ENCODE measurements at places on chromosomes 7 and 10.

DNA sequence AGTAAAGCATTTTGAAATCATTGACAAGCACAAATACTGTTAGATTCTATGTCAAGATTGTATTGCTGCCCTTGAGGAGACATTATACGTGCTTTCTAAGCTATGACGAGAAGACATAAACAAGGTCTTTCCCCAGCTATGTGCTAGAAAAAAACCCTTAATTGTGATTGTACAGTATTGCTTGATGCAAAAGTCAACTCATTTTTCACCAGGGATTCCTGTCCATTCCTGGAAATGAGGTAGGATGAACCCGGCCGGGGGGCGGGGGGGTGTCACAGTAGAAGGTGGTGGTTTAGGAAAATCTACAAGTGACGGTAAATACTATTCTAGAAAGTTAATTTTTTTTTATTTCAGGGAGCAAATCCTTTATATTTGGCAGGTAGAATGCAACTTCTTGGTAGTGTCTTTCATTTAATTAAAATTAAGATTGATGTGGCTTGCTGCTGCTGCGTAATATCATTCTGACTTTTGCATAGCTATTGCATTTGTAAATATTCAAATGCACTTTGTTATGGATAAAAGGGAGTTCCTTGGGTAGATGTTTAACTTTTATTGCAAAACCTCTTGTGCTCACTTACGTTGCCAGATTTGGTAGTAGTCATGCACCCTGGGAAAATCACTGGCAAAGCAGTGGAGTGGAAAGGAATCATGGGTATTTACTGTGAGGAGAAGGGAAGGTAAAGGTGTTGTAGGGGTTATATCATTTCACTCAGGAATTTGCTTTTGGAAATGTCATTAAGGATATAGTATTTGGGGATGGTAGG, 164.4 kb upstream of the PRPS1L1 start:
- no peak for ATAC-seq

DNA sequence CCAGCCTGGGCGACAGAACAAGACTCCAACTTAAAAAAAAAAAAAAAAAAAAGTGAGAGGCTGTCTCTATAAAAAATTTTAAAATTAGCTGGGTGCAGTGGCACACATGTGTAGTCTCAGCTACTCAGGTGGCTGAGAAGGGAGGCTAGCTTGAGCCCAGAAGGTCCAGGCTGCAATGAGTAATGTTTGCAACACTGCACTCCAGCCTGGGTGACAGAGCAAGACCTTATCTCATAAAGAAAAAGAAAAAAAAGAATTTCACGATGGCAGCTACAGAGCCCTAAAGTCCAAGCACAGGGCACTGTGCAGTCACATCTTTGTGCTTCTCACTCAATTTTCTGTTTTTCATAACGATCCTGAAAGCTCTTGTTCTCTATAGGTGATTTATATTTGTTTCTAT, 209.5 kb upstream of the KCTD7 start:
- no peak for ATAC-seq

DNA sequence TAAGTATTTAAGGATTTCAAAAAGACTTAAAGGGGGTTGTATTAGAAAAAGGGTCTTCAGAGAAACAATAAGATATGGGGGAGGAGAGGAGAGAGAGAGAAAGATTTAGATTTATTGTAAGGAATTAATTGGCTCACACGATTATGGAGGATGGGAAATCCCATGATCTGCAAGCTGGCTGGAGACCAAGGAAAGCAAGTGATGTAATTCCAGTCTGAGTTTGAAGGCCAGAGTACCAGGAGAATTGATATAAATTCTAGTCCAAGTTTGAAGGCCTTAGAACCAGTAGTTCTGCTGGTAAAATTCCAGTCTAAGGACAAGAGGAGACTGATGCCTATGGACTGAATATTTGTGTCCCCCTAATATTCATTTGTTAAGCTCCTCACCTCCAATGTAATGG, 20.6 kb upstream of the SLC13A1 start:
- ATAC-seq: no peak

DNA sequence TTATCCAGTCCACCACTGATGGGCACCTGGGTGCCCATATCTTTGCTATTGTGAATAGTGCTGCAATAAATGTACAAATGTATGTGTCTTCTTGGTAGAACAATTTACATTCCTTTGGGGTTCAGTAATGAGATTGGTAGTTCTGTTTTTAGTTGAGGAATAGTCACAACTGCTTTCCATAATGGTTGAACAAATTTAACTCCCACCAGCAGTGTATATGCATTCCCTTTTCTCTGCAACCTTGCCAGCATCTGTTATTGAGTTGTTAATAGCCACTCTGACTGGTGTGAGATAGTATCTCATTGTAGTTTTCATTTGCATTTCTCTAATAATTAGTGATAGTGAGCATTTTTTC, 27.8 kb downstream of the COA1 start:
- no peak for ATAC-seq

- no peak for ATAC-seq
Observed at GRCh38 chr7:98668255-98668654, 51.2 kb downstream of the NPTX2 start.

DNA sequence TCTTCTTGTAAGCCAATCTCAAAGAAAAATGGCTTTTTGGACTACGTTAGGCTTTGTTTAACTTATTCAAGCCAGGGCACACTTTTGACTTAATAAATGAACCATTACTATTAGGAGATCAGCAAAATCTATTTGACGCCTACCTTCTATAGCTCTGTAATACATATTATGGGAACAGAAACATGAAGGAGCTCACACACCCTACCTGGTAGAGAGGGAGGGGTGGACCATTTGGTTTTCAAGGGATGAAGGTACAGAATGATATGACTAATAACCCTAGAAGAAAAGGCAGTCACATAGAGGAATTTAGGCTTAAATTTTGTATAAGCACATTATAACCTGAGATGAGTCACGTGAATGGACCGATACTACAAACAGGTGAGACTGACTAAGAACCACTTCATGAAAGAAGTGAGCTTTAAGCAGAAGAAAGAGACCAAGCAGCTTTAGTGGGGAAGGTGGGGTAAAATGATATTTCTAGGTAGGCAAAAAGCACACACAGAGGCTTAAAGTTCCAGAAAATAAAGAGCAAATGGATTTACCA, 106.8 kb upstream of the CTTNBP2 start:
- no peak for ATAC-seq

DNA sequence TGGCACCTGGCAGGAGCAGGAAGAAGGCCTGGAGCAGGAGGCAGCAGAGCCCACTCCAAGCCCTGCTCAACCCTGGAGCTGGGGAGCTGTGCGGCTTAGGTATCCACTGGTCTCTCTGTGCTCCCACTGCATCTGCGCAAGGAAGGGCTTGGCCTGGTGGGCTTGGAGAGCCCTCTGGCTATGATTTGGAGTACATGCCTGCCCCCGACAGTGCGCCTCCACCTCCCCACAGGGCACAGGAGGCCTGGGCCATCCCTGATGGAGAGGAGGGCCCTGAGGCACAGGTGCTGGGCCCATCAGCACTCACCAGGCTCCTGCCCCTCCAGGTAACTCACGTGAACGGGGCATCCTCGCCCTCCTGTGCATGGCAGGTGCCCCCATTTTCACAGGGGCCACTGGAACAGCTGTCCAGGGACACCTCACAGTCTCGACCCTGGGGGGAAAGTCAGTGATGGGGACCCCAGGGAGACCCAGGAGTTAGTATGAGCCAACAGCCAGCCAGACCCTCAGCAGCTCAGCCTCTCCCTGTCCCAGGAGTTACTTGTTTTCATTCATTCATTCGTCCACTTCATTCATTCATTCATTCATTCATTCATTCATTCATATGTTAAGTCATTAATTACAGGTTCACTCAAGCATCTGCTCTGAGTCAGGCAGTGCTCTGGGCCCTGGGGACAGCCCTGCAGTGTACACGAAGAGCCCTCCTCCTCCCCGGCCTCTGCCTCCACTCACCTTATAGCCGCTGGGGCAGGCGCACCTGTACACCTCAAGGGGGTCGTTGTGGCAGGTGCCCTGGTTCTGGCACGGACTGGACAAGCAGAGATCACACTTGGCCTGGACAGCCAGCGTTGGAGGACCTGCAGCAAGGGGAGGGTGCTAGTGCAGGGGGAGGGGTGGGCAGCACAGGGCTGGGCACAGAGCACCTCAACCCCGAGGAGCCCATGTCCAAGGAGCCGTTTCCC, 167.2 kb downstream of the SLIT1 start:
- ATAC-seq: no peak

- no peak for ATAC-seq
Observed at GRCh38 chr10:48363617-48364355, 57.3 kb downstream of the MAPK8 start.
